ENCODE measurements at places on chromosomes 2 and 18. TPM values are rescaled to one million over a fixed set of nuclear protein-coding genes. Genes with fewer than 3 reads are reported as not detected.
A peak's percentile ranks its signal among the peaks of the same experiment; 100 is the strongest.

The HSPE1 gene
- total RNA-seq: 50.0 TPM

The GAL3ST2 gene
- total RNA-seq: not detected

The NT5C1B gene
- not detected for total RNA-seq

The ANKRD30B gene
- not detected for total RNA-seq

The CD302 gene
- total RNA-seq: 18.2 TPM

The ABCA12 gene
- 65.1 TPM for total RNA-seq

- peak overlapping the region; percentile 45 for H3K4me3 ChIP-seq
- DNase-seq: peak; percentile 85
- H3K36me3 ChIP-seq: no peaks in the 10 kb centered on the region
- no peaks in the 10 kb centered on the region for H3K27me3 ChIP-seq
Measured at GRCh38 chr18:79507076-79507545, 111.4 kb downstream of the NFATC1 start.

- H3K36me3 ChIP-seq: no peaks in the 10 kb centered on the region
- no peaks in the 10 kb centered on the region for H3K4me1 ChIP-seq
- H3K4me3 ChIP-seq: no peak overlapping the region
- no peaks in the 10 kb centered on the region for H3K27me3 ChIP-seq
Measured at GRCh38 chr2:79982445-79982844, 322.1 kb downstream of the LRRTM1 start.

- peaks cover 16% of the 10 kb centered on the region for H3K4me1 ChIP-seq
- H3K27ac ChIP-seq: peak within 1 kb of the TSS; percentile 84
- H3K27me3 ChIP-seq: no peaks in the 10 kb centered on the region
- H3K4me3 ChIP-seq: peak within 1 kb of the TSS; percentile 53
- H3K36me3 ChIP-seq: no peaks in the 10 kb centered on the region
- DNase-seq: peak; percentile 89
Measured at GRCh38 chr2:200585730-200586643, at the start of gene AOX1. Gene AOX1, plus strand, starts transcription at chr2:200586014. Its CDS starts 95 bp downstream, at chr2:200586109.

DNA sequence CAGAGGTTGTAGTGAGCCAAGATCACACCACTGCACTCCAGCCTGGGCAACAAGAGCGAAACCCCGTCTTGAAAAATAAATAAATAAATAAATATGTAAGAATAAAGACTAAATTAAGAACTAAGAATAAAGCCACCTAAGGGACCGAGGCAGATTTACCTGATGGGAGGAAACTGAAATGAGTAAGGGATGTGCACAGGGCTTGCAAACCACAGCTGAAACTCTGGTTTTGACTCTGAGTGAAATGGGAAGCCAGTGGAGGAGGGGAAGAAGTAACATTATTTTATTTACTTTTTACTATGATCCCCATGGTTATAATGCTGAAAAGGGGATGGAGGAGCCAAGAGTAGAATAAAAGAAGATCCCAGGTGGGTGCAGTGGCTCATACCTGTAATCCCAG is 107.3 kb downstream of the CABYR start:
- no peaks in the 10 kb centered on the region for H3K4me1 ChIP-seq
- no peaks in the 10 kb centered on the region for H3K36me3 ChIP-seq
- H3K27me3 ChIP-seq: no peaks in the 10 kb centered on the region
- DNase-seq: no peak

- no peak for DNase-seq
- H3K36me3 ChIP-seq: no peaks in the 10 kb centered on the region
- peak overlapping the region; percentile 2 for H3K27ac ChIP-seq
- H3K4me1 ChIP-seq: peaks cover 26% of the 10 kb centered on the region
Measured at GRCh38 chr2:196263181-196263747, 91.9 kb upstream of the STK17B start.

DNA sequence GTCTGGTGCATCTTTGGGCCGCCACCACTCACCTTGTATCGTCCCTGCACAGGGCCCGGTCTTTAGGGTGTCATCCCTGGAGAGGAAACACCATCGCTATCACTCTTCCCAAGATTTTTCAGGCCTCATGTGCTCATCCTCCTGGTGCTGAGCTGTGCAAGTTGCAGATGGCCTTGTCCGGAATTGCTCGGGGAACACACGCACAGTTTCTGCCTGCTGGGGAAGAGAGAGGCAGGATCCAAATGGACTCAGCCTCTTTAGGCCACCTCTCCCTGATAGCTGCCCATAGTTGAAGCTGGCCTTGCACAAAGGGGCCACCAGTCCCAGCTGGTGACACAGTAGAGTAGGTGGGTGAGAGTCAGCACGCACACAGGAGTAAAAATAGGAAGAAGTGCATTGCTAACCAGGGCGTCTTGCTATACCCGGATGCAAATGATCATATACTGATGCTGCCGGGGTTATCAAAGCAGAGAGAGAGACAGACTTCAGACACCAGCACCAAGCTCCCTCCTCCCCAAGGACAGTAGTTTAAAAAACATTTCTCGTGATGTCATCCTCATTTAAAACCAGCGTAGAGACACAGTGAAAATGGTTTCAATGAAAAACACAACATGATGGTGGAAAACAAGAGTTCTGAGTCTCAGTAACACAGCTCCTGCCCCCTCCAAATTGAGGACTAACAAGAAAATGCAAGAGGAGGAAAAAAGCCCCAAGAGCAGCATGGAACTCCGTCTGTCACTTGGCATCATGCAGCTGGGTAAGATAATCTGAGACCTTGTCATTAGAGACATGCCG is 147.5 kb upstream of the NCK2 start:
- no peak for DNase-seq
- no peaks in the 10 kb centered on the region for H3K27me3 ChIP-seq
- H3K27ac ChIP-seq: no peak overlapping the region

GRCh38 chr2:204846471-204846870 is 301.2 kb downstream of the PARD3B start:
- no peak overlapping the region for H3K27ac ChIP-seq
- peaks cover 32% of the 10 kb centered on the region for H3K4me1 ChIP-seq
- no peak for DNase-seq
- H3K27me3 ChIP-seq: no peaks in the 10 kb centered on the region
- no peak overlapping the region for H3K4me3 ChIP-seq

Measured in suprapubic skin (tissue), 4 donors.